ENCODE measurements at places on chromosomes 7 and 10. TPM values are rescaled to one million over a fixed set of nuclear protein-coding genes. Genes with fewer than 3 reads are reported as not detected.

The C10orf62 gene
- not detected for total RNA-seq

The CLEC2L gene
- not detected for total RNA-seq

DNA sequence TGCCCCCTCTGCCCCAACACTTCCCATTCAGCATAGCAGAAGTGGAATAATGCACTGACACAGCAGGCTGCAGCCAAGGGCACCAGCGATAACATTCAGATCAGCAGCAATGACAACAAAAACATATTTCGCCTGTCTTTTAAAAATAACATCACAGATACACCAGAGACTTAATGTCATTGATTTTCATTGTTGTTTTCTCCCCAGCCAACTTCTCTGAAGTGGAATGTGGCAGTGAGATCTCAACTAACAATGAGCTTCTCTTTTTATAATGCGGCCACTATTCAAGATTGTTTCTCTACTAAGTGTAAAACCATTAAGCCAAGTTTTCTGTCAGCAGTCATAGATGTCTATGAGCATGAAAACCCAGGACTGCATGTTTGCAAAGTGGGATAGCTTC lies 158.2 kb upstream of the TMEM229A start:
- no peak for DNase-seq
- no peaks in the 10 kb centered on the region for H3K36me3 ChIP-seq
- no peaks in the 10 kb centered on the region for H3K4me1 ChIP-seq
- no peak overlapping the region for H3K27ac ChIP-seq
- no peak overlapping the region for H3K4me3 ChIP-seq

GRCh38 chr7:158355456-158356065 lies 232.1 kb downstream of the PTPRN2 start:
- no peak for DNase-seq
- no peaks in the 10 kb centered on the region for H3K4me1 ChIP-seq
- H3K36me3 ChIP-seq, result no peaks in the 10 kb centered on the region
- H3K27ac ChIP-seq, result no peak overlapping the region

DNA sequence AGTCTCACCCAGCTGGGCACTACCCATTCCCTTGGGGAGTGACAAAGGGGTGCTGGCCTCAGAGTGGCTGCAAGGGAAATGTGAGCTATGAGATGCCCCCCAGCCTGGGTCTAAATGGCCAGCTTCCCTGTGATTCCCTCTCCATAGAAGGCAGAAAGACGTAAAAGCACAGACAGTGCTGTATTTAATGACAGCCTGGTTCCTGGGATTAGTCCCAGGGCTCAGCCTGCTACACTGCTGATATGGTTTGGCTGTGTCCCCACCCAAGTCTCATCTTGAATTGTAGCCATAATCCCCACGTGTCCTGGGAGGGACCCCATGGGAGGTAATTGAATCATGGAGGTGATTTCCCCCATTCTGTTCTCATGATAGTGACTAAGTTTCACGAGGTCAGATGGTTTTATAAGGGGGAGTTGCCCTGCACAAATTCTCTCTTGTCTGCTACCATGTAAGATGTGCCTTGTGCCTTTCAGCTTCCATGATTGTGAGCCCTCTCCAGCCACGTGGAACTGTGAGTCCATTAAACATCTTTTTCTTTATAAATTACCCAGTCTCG lies 23.9 kb upstream of the CALN1 start:
- DNase-seq, result no peak
- H3K4me1 ChIP-seq, result no peaks in the 10 kb centered on the region
- no peaks in the 10 kb centered on the region for H3K27me3 ChIP-seq
- no peaks in the 10 kb centered on the region for H3K36me3 ChIP-seq
- no peak overlapping the region for H3K27ac ChIP-seq
